ENCODE measurements at places on chromosomes 1 and 21.

- no peak for DNase-seq
Measured at GRCh38 chr1:219209578-219209977, 35.9 kb downstream of the LYPLAL1 start.

DNA sequence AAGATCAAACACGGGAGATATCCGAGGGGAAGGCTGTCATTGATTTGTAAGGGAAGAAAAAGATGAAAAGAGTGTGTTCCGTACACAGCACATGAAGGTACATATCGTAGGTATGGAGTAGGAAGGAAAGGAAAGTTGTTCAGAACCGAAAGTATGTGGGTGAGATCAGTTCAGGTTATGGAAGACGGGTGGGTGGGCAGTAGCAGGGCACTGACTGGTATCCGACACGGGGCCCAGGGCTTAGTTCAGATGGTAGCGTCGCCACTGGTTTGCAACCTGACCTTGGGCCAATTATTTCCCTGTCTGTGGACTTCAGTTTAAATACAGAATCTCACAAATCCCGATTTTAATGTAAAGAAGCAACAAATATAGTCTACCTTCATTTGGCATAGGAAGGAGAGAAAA is 27.8 kb upstream of the A3GALT2 start:
- DNase-seq, result no peak

DNA sequence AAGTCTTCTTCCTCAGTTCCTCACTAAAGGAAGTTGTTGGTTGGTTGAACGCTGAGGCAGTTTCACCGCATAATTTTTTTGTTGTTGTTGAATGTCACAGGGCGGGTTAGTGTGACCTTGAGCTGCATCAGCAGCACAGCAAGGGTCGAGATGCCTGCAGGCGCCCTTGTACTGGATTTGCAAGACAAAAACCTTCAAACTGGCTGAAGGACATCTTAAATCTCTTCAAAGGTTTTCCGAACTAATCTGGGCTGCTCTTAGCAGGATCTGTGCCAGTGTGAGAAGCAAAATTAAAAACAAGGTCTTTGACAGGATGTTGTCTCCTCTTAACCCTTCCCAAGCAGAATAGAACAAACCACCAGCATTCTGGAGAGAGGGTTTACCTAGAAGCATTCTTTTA is 59.4 kb downstream of the NRIP1 start:
- DNase-seq, result peak; percentile 82

- no peak for DNase-seq
Measured at GRCh38 chr1:189429610-189430009, 1048.1 kb downstream of the BRINP3 start.

GRCh38 chr1:165697491-165697880 is 876 bp downstream of the ALDH9A1 start:
- DNase-seq, result peak; percentile 43

DNA sequence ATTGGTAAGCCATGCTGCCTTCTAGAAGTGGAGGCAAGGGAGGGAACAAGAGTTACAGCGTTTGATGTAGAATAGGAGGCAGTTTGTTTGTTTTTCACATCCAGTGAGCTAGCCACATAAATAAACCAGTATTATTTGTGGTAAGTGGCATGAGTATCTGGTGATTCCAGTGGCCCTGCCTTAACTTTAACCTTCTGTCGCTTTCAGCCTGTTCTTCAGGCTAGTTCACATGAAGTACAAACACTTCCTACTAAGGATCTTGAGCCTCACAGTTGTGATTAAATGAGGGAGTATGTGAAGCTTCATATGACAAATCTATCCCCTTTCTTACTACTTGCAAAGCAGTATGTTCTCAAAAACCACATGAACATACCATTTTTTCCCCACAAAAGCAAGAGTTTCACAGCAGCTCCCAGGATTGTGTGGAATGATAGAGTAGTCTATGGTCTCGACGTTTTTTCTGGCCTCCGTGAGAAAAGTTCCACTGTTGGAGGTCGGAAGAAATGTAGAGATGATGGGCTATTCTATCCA is 59.5 kb downstream of the PHACTR4 start:
- DNase-seq, result no peak

DNA sequence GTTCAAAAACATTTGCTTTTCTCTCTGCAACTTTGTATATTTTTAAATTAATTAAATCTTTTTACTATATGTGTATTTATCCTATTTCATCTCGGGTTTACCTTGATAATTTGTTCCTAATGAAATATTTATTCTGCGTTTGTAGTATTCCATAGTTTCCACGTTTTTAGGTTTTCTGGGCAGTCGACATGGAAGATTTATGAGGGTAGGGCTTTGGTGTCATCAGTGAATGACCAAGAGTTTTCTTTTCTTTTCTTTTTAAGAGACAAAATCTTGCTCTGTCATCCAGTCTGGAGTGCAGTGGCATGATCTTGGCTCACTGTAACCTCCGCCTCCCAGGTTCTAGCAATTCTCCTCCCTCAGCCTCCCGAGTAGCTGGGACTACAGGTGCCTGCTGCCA is 17.2 kb upstream of the ZNF669 start:
- DNase-seq, result no peak

DNA sequence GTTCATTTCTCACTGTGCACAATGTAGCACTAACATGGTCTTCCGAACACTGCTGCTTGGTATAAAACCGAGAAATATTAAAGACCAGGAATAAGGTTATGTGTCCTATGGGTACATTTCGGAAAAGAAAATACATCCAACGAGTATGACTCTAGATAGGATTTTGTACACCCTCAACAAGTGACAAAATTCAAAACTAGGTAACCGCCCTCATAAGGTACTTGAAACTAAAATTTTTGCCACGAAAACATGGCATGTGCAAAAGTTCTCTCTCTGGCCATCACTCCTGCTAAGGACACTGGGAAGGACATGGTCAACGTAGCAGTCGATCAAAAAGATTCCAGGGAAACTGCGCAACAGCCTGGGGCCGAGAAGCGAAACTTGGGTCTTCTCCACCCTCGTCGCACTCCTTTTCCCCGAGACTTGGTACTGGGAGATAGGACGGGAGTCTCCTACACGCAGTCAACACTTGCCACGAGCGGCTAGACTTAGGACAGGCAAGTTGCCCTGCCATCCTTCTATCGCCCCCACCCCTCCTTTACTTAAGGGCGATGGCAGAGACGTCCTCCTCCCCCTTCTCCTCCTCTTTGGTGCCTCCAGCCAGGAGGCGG is 338 bp upstream of the TOR1AIP1 start:
- no peak for DNase-seq

- DNase-seq, result no peak
Measured at GRCh38 chr21:43331962-43332828, 94.7 kb downstream of the SIK1 start.

- DNase-seq, result no peak
Measured at GRCh38 chr1:80293818-80294217, 1287.3 kb upstream of the ADGRL4 start.

DNA sequence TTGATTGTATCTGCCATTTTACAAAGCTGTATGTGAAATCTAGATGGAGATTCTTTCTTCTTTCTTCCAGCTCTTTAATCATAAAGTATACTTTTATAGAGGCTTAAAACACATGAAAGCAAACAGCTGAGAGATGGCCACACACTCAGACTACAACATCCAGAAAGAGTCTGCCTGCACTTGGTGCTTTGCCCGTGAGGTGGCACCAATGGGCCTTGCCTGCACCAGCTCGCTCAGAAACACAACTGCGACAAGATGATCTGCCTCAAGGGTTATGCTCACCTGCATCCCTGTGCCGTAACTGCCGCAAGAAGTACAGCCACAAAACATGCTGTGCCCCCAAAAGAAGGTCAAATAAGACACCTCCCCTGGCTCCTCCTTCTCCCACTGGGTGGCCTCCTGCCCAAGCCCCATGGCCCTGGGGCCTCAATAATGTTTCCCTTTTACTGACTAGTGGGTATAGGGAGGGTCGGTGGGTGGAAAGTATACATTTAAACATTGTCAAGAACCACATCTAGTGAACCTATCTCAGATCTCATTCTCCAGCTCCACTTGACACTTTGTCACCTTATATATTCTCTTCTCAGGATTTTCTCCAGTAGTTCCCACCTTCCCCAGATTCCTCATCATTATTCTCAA is 66.7 kb upstream of the ANGPTL3 start:
- peak; percentile 45 for DNase-seq

DNA sequence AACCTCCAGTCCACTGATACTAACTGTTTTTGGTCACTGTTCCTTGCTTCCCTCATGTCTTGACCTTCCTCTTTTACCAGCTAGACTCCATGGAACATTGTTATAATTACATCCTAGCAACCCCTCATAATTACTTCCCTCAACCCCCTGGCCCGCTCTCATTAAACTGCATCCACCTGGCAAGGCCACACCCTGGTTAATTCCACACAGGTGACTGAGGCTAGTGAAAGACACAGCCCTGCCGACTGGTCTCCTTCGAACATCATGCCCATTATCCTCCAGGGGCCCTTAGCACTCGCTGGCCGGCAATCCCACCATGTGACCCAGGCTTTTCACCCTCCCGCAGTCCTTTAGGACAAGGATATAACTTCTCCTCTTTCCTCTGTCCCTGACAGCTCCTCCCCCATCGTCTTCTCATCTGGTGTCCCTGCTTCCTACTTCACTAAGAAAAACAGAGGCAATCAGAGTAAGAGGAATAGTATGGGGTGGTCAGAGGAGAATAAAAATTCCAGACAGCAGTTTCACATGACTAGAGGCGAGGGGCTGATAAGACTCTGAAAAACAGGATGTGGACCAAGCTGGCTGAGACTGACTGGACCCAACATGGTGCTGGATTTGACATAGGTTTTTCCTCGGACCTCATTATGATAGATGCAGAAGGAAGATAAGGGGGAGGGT is 8.8 kb upstream of the TENT5B start:
- DNase-seq, result no peak

- DNase-seq, result no peak
Measured at GRCh38 chr1:235776396-235776795, 90.3 kb downstream of the LYST start.
